Colonic mucosa (tissue), 4 donors: ENCODE measurements at places on chromosomes 12 and 14. TPM values are rescaled to one million over a fixed set of nuclear protein-coding genes. Genes with fewer than 3 reads are reported as not detected.

Gene TMPRSS12
- total RNA-seq, result not detected

Gene ZC2HC1C
- 3.2 TPM for total RNA-seq

Gene RTL1
- total RNA-seq, result not detected

Gene HRK
- total RNA-seq, result 0.19 TPM

GRCh38 chr14:88013750-88014349 is 8.9 kb downstream of the GPR65 start:
- peak; percentile 70 for DNase-seq
- H3K36me3 ChIP-seq, result no peaks in the 10 kb centered on the region
- no peaks in the 10 kb centered on the region for H3K27me3 ChIP-seq
- H3K4me3 ChIP-seq, result no peak overlapping the region

- H3K4me3 ChIP-seq, result no peak overlapping the region
- peak overlapping the region; percentile 63 for H3K27ac ChIP-seq
- H3K27me3 ChIP-seq, result no peaks in the 10 kb centered on the region
- H3K36me3 ChIP-seq, result no peaks in the 10 kb centered on the region
- peaks cover 14% of the 10 kb centered on the region for H3K4me1 ChIP-seq
These were observed 377.9 kb upstream of the RGS6 start for GRCh38 chr14:71554323-71554722.
